Activated CD4-positive, alpha-beta T cell treated with anti-CD3 and anti-CD28 coated beads for 48 hours (primary cell): ENCODE measurements at places on chromosomes 5 and 9.

DNA sequence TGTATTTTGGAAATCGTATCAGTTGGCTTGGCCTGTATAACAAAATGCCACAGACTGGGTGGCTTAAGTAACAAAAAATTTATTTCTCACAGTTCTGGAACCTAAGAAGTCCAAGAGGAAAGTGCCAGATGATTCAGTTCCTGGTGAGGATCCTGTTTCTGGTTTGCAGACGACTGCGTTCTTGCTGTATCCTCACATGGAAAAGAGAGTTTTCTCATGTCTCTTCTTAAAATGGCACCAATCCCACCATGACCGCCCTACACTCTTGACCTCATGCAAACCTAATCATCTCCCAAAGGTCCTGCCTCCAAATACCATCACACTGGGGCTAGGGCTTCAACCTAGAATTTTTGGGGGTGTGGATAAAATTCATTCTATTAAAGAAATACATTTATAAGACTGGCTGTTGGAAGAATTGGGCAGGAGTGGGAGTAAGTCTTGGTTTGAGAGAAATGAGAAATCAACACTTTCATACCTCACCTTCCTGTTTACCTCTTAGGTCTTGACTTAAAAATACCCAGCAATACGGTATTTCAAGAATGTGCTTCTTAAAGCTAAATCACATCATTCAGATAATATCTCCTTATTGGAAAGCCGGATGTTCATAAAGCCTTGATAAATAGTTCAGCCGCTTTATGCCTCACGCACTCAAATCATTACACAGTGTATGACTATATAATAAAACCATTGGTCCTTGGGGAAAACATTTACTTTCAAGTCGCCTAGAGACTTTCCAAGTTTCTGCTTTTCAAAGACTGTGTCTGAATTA is 28.7 kb downstream of the PTTG1 start:
- DNase-seq: no peak

- no peak for DNase-seq
Observed at GRCh38 chr5:4772591-4772990, 367.5 kb upstream of the ADAMTS16 start.

GRCh38 chr9:135055181-135055580 is 32.3 kb upstream of the OLFM1 start:
- DNase-seq: no peak

DNA sequence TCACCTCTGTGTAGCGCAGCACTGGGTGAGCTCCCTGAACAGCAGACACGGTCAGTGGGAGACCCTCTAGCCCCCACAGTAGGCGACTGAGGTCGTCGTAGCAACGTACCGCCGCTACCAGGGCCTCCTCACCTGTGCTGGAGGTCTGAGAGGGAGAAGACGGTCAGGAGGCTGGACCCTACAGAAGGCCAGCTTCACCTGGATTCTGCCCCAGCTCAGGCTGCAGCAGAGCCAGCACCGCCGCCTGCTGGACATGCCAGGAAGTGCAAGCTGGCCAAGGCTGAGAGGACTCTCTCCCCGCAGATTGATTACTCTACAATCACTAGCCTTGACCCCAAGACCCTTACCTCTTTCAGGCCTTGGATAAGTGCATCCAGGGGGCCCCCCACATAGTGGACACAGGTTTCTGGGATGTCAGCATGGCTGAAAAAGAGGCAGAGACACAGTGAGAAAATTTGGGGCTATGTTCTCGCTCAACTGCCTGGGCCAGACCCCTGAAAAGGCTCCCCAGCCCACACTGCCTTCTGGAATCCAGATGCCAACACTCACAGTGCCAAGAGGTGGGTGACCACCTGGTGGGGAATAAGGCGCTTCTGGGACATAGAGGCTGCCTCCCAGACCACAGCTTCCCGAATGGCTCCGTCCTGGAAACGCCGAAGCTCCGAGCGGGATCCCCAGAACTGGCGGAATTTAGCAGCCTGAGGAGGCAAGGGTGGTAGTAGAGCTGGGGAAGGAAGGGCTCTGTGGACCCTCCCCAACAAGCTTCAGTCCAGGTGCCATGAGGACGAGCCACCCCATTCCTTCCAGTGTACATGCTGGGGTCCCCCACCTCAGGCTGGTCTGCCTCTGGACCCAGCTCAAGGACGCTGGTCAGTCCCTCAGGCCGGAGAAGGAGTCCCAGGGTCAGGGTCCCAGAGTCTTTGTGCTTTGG is 6.9 kb downstream of the NOL6 start:
- DNase-seq: peak; percentile 81

- no peak for DNase-seq
Observed at GRCh38 chr5:1033178-1033577, 24.6 kb downstream of the NKD2 start.

DNA sequence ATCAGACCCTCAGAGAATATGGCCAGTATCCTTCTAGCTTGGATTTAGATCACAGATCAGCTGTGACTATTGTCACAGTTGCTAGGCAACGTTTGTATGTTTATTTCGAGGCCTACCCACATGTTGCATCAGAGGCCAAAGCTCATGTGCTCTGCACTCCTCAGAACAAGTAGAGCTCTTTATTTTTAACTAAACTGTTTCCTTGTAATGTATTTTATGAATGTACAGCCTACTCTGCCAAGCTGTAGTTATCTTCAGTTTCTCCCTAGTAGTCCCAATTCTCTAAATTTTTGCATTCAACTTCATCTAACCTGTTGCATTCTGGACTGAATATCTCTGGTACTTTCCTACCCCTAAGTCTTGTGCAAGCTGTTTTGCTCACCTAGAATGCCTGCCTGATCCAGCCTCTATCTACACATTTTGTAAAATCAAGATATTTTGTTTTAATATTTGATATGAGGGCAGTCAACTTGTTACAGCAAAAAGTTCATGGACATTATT is 52.8 kb downstream of the CAST start:
- DNase-seq: peak; percentile 28

- no peak for DNase-seq
Observed at GRCh38 chr9:112086627-112087026, 88.5 kb downstream of the SUSD1 start.

DNA sequence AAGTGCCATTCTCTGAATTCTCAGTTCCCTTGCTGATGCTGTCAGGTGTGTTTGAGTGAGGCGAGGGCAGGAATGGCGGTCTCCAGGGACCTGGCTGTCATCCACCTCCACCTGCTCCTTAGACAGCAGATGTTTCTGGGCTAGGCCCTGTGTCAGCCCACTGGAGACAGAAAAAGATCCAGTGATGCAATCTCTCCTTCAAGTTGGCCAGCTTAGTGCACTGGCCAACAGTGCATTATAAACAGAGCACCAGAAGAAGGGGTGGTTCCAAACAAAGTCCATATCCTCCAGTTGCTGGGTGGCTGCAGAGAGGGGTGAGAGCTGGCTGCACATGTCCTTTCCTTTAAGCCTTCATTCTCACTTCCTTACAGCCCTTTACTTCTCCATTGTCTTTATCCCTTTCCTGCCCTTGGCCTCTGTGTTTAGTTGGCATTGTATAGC is 26.5 kb downstream of the NANS start:
- DNase-seq: no peak

DNA sequence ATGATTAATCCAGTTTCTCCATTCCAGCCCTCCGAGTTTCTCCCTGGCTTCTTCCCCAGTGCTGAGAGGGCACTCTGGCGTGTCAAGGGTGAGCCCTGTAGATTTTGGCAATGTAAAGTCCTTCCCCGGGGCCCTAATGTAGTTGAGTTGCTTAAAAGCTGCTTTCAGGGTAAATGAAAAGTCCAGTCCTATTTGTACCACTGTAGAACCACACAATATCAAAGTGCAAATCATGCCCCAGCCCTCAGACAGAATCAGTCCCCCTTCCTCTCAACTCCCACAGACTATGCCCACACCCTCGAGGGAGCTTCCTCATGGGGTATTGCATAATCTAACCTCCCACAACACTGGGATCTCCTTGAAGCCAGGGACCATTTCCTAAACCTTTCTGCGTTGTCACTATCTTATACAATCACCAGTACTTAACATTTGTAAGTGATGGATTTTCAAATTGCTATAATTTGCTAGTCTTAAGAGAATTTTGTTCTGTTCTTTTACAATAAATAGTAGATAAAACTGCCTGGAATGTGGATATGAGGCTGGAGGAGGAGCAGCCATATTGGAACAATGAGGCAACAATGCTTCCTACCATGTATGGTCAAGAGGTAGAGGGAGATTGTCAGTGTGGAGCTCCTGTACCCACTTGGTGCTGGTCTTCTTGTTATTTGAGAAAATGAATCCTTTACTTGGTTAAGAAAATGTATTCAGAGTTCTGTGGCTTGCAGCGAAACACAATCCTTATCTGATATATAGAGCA is 34.4 kb downstream of the ZNF366 start:
- no peak for DNase-seq

DNA sequence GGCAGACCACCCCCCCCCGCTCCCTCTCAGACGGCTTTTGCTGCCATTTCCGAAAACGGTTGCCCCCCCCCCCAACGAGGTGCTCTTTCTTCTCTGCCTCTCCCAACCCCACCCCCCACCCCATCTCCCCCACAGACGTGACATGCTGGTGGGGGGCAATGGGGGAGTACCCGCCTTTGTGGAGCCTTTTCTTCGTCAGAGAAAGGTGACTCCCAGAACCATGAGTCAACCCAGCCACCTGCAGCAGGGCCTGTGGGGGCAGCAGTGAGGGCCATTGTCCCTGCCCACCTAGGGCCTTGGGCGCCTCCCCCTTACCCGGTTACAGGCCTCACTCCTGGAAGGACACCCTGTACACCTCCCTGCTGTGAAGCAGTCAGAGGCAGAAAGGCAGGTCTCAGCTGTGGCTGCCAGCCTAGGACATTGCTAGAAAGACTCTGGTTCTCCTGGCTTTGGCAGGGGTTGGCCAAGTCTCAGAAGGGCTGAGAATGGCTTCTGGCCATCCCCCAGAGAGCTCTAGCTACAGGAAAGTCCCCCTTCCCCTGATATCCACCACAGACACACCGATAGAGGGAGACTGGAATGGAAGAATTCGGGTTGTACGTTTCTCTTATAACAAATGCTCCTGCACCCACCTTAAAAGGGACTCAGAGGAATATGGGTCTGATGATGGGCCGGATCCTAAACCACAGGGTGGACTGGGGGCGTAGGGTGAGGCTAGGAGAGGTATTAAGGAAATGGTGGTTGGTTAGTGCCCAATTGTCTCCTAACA is 2.2 kb downstream of the DNAJB5 start:
- peak; percentile 64 for DNase-seq

- DNase-seq: no peak
Observed at GRCh38 chr5:132075719-132076077, 2.1 kb downstream of the CSF2 start.

GRCh38 chr9:120608421-120608820 is 28.5 kb upstream of the CDK5RAP2 start:
- DNase-seq: no peak

DNA sequence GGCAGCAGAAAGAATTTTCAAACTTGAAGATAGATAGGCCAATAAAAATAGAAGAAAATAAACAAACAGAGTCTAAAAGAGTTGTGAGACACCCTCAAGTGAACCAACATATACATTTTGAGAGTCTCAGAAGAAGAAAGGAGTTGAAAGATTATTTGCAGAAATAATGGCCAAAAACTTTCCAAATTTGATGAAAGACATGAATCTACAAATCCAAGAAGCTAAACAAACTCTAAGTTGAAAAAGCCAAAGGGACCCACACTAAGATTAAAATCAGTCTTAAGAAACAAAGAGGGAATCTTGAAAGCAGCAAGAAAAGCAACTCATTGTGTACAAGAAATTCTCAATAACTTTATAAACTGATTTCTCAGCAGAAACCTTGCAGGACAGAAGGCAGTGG is 137.0 kb downstream of the SAXO1 start:
- DNase-seq: no peak

DNA sequence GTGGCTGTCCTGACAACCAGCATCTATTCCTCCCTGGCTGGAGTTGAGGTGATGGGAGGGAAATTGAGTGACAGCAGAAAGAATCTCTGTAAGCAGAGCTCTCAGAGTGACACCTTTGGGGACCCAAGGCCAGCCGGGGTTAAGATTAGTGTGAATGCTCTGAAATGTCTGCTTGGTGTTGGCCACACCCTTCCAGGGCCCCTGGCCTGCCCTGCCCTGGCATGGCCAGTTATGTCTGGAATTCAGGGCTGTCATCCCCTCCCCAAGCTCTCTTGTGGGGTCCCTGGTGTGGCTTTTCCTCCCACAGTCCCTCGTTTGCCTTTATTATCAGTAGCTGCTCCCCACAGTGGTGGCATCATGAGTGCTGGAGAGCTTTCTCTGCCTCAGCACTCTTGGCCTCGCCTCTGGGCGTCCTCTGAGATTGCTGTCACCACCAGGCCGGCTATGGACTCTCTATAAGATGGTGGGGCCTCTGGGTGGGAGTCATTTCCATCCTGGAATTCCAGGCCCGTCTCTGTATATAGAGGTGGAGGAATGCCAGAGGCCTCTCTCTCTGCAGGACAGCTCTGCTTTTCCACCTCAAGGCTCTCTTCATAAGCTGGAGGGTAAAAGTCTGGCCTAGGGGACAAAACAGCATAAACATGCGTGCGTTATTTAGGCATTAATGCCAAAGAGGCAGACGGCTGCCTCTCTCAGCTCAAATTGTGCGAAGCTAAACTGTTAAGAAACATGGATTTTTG is 3.6 kb downstream of the TMEM252 start:
- no peak for DNase-seq

GRCh38 chr5:44312374-44312773 is 76.8 kb downstream of the FGF10 start:
- DNase-seq: no peak

DNA sequence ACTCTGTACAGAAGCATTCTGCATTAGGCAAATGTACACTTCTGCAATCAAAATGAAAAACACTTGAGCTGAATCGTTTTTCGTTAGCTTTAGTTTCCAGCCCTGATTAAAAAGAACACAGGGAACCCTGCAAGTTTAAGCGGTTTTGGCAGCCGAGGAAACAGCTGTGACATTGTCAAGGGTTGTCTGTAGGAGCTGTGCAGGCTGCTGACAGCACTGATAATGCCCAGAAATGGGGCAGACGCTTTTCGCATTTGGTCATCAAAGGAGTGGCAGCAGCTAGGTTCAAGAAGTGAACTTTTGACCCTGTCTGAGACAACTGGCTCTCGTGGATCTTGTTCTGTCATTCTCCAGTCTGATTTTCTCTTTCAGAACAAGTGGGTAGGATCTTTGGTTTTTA is 165.6 kb upstream of the CCDC152 start:
- no peak for DNase-seq

- DNase-seq: peak; percentile 66
Observed at GRCh38 chr5:163347671-163348070, 89.7 kb upstream of the CCNG1 start.

DNA sequence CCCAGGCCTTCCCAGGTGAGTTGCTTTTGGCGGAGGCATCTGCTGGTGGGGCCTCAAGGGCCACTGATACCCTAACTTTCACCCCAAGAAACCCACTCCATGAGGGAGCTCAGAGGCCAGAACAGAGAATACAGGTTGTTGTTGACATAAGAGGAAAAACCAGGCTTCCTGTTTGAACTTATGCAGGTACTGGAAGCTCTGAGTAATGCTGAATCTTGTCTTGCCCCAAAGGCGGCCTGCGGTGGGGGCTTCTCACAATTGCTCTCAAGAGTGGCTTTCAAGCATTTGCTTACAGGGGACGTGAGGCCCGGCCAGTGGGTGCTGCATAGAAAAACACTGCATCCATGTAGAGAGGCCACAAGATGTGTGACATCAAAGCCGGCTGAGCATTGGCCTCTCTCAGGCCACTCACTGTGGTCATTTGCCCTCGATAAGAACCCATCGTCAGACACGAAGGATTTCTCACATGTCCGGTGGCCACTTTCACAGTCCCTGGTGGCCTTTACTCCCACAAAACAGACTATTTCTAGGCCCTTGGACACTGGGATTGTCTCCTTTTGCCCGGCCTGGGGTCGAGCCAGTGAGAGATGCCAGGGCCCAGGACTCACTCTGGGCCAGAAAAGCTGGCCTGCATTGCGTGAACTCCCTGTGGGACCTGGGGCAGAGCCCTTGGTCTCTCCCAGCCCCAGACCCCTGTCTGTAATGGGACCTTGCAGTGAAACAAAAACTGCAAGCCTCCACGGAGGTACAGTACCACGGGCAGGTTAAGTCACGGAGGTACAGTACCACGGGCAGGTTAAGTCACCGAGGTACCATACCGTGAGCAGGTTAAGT is 34.5 kb upstream of the TCF7 start:
- peak; percentile 83 for DNase-seq
